ENCODE measurements at places on chromosomes 12 and 14.

DNA sequence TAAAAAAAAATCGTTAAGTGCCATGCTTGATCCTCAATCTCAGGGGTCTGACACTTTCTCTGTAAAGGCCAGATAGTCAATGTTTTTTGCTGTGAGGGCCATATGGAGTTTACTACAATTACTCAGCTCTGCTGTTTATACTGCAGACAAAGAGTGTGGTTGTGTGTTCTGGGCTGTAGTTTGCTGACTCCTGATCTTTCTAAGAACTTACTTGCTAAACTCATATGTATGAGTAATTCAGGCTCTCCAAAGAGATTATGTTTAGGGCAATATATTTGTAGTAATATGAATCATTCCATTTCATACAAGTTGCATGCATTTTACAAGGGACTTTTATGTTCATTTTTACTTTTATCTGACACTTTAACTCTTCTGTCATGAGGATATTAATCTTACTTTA, 188.2 kb downstream of the TMTC2 start:
- peak; percentile 6 for DNase-seq

DNA sequence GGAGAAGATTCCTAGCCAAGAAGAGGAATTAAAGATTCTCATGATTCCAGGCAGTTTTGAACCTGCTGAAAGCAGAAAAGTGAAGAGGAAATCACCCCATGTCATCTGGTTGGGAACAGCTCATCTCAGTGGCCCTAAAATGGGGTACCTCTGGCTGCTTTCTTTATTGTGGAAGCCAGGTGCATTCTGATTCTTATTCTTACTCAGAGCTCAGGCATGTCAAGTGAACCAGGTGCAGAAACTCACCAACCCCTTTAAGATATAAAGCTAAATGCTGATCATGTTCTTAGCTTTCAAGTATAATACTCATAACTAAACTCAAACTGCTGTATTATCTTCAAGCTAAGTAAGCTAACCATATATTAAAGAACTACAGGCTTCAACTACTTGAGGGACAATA, 253.9 kb upstream of the ARID2 start:
- DNase-seq: no peak

- DNase-seq: no peak
Observed at GRCh38 chr14:39876916-39877315, 444.7 kb upstream of the FBXO33 start.

DNA sequence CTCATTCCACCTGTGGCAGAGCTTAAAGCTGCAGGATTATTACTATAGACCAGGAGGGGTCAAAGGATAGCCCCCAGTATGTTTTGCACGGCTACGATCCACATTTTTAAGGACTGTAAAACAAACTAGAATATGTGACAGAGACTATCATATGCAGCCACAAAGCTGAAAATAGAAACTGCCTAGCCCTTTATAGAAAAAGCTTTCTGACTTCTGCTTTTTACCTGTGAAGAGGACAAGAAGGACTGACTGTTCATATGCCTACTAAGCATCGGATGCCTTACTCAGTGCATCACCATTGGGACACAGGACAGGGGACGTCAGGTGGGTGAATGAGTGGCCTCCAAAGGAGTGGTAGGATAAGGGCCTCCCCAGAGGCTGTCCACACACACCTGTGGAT, 29.8 kb downstream of the SPTB start:
- DNase-seq: no peak

GRCh38 chr14:23380976-23381375, 4.1 kb downstream of the CMTM5 start:
- DNase-seq: no peak

DNA sequence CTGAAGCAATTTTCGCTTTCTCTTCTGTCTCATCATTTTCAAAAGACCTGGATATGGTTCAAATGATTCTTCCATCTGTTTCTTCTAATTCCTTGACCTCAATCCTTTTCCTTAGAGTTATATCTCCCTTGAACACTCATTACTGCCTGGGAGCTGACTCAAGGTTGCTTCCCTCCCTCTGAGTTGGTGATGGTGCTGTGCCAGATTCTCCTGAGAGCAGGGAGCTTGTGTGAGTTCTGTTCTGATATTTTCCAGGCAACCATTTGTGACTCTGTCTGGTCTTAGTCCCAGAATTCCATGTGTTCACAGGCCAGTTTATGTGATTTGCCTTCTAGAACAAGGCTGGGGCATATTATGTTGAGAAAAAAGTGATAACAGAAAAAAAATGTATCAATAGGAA, 505.1 kb upstream of the SYT1 start:
- DNase-seq: no peak

DNA sequence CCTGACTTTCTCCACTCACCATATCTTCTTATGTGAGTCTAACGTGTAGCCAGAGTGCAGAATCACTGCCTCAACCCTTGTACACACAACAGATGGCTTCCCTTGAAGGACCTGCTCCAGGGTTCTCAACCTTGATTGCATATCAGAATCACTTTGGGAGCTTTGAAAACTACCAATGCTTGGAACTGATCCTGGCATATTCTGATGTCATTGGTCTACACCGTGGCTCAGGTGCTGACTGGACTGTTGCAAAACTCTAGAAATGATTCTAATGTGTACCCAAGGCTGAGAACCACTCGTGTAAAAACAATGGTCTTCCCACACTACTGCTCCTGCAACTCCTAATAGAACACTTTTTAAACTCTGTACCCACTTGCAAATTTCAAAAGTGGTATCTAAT, 18.5 kb downstream of the TMEM132D start:
- no peak for DNase-seq

- no peak for DNase-seq
Observed at GRCh38 chr14:30290001-30290400, 269.0 kb upstream of the G2E3 start.

- no peak for DNase-seq
Observed at GRCh38 chr14:104240434-104241157, 102.2 kb downstream of the KIF26A start.

- DNase-seq: no peak
Observed at GRCh38 chr12:62873826-62874448, 61.0 kb downstream of the PPM1H start.

- DNase-seq: no peak
Observed at GRCh38 chr12:132323171-132324010, 6.0 kb downstream of the GALNT9 start.

- DNase-seq: no peak
Observed at GRCh38 chr14:88316521-88316920, 6.5 kb downstream of the KCNK10 start.

GRCh38 chr12:58969237-58969636, 48.9 kb upstream of the LRIG3 start:
- no peak for DNase-seq

- no peak for DNase-seq
Observed at GRCh38 chr14:23719225-23719985, 83.2 kb downstream of the DHRS2 start.

DNA sequence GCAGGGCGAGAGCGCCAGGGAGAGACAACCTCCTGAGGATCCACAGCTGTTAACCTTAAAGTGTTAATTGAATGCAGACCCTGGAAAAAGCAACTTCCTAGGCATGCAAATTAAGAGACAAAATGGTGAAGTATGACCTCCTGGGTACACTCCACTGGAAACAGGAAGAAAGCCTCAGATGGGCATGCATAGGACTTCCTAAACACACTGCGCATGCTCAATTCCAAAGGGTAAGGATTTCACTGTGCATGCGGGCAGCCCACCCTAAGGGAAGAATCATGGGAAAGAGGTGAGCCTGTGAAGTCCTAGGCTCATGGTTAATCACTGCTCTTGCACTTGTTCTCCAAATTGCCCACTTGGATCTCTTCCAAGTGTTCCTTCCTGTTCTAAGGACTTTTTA, 80.5 kb upstream of the CAPRIN2 start:
- DNase-seq: no peak

DNA sequence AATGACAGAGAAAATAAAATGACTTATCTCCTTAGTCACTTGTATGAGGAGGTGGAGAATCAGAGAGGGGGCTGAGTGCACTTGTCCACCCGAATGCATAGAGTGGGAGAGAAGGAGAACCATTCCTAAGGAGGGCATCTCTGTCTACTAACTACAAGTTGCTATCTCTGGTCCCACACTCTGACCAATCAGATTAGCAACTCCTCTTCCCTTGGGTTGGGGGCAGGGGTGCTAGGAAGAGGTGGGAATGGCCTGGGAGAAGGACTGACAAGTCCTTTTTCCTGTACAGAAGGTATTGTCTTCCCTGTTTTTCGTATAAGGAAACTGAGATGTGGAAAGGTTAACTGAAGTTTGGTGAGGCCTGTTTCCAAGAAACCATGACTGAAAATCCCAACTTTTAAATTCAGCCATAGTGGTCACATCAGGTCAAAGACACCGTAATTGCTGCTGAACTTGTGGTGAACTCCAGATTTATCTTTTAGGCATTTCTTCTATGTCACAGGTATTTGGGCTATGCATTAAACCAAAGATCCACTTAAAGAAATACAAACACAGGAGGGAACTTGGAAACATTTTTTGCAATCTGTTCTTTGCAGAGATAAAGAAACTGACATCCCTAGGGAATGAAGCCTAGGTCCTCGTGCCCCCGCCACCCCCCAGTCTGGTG, 207.8 kb downstream of the CRADD start:
- no peak for DNase-seq

Measured in inflammatory macrophage (primary cell).